A549 treated with CORT108297 at 1 μM for 4 hours (cell line): ENCODE measurements at places on chromosomes 2 and 18. TPM values are rescaled to one million over a fixed set of nuclear protein-coding genes. Genes with fewer than 3 reads are reported as not detected.

The SRD5A2 gene
- total RNA-seq, result 0.01 to 0.05 TPM (median 0.03 TPM) in 4 of 5 replicates, not detected in the other

The HOXD9 gene
- total RNA-seq, result 0.82 to 1.7 TPM (median 1.5 TPM) in 5 replicates

The PAX3 gene
- total RNA-seq, result not detected in 5 replicates

The PSMA8 gene
- not detected in 5 replicates for total RNA-seq

The LIPG gene
- total RNA-seq, result 0.02 to 0.32 TPM (median 0.19 TPM) in 5 replicates

The MATN3 gene
- 9.1 to 16.9 TPM (median 14.0 TPM) in 5 replicates for total RNA-seq

The DNAJC5G gene
- total RNA-seq, result not detected in 5 replicates

The RESP18 gene
- not detected in 5 replicates for total RNA-seq

The GLI2 gene
- total RNA-seq, result 17.1 to 28.0 TPM (median 24.1 TPM) in 5 replicates

The RBFA gene
- 27.2 to 31.3 TPM (median 29.6 TPM) in 5 replicates for total RNA-seq

The ZNF804A gene
- not detected in 5 replicates for total RNA-seq

The AGXT gene
- total RNA-seq, result not detected in 5 replicates

The IL18R1 gene
- 0.77 to 1.1 TPM (median 0.90 TPM) in 5 replicates for total RNA-seq

The CLEC4F gene
- total RNA-seq, result not detected in 5 replicates

The TFCP2L1 gene
- 2.9 to 4.9 TPM (median 3.3 TPM) in 5 replicates for total RNA-seq

The EHD3 gene
- 8.0 to 9.7 TPM (median 8.9 TPM) in 5 replicates for total RNA-seq

The DUSP2 gene
- 0.22 to 0.56 TPM (median 0.44 TPM) in 5 replicates for total RNA-seq

The TEKT4 gene
- not detected in 5 replicates for total RNA-seq

The UGT1A10 gene
- 0.06 TPM in 1 of 5 replicates, not detected in the others for total RNA-seq

The NPHP1 gene
- 6.6 to 8.8 TPM (median 7.2 TPM) in 5 replicates for total RNA-seq

The TRIM54 gene
- total RNA-seq, result 0.45 to 0.71 TPM (median 0.61 TPM) in 5 replicates

The SLC38A11 gene
- total RNA-seq, result not detected in 5 replicates

The CHRNA1 gene
- total RNA-seq, result not detected in 5 replicates

The MROH2A gene
- 0.09 to 0.20 TPM (median 0.15 TPM) in 4 of 5 replicates, not detected in the other for total RNA-seq

The RAX gene
- not detected in 5 replicates for total RNA-seq

The IL37 gene
- not detected in 5 replicates for total RNA-seq

The PTPRM gene
- total RNA-seq, result 27.4 to 34.1 TPM (median 33.3 TPM) in 5 replicates

The CDH7 gene
- total RNA-seq, result 0.02 to 0.06 TPM in 2 of 5 replicates, not detected in the others

The MAP3K19 gene
- not detected in 5 replicates for total RNA-seq

The ERBB4 gene
- total RNA-seq, result not detected in 5 replicates

The SLC9A4 gene
- not detected in 5 replicates for total RNA-seq

The UBR3 gene
- 8.2 to 11.5 TPM (median 9.7 TPM) in 5 replicates for total RNA-seq

The PROKR1 gene
- total RNA-seq, result not detected in 5 replicates

The TMEM17 gene
- 5.3 to 6.0 TPM (median 5.5 TPM) in 5 replicates for total RNA-seq

The C1D gene
- 34.9 to 60.9 TPM (median 35.6 TPM) in 5 replicates for total RNA-seq

The KLHL41 gene
- 0.07 to 0.37 TPM (median 0.21 TPM) in 5 replicates for total RNA-seq

The C2orf80 gene
- not detected in 5 replicates for total RNA-seq

The CENPA gene
- total RNA-seq, result 48.7 to 57.9 TPM (median 55.8 TPM) in 5 replicates

The CPLX4 gene
- not detected in 5 replicates for total RNA-seq

The FAM237A gene
- total RNA-seq, result not detected in 5 replicates

The RAB6C gene
- not detected in 5 replicates for total RNA-seq

The CYP27A1 gene
- total RNA-seq, result 0.12 to 0.18 TPM (median 0.15 TPM) in 5 replicates
